ENCODE measurements at places on chromosomes 11 and 22.

- no peak for DNase-seq
These were observed 5.2 kb downstream of the SLC15A3 start for GRCh38 chr11:60946601-60947264.

DNA sequence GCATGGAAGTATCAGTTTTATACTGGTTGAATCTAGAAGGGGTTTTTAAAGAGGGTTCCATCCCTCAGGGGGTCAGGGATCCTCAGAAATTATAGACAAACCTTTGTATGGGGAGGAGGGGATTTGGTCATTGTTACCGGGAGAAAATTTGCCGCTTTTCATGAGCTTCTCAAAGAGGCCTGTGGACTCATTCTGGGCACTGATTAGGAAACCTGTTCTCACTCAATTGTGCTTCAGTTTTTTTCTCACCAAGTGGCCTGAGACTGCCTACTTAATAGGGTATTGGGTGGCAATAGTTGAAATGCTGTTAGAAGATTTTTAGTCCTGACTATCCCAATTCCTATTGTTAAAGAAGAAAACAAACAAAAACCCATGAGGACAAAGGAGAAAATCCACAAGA is 14.0 kb downstream of the MPEG1 start:
- DNase-seq, result no peak

DNA sequence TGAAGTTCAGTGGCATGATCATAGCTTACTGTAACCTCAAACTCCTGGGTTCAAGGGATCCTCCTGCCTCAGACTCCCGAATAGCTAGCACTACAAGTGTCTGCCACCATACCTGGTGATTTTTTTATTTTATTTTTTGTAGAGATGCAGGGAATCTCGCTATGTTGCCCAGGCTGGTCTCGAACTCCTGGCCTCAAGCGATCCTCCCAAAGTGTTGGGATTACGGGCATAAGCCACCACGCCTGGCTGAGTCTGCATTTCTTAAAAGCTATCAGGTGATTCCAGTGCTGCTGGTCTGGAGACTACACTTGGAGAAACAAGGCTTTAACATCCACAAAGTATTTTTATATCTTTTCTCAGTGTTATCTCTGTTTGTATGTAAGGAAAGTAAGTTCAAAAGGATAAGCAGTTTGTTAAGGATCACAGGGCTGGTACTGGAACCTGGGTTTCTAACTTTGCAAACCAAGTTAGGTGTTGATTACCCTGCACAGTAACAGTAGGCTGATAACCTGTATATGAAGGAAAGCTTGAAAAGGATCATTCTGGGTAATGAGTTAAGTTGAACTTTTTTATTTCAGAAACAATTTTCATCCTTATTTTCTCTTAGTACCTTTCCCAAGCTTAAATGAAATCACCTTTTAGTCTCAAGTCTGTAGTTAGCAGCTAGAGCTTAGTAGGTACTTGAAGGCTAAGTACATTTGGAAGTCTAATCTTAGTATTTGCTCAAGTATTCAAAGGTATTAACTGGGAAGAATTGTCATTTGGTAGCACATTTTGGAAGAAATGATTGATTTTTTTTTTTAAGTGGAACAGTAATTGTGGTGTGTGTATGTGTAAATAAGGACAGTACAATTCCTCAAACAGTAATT is 12.5 kb downstream of the ACER3 start:
- no peak for DNase-seq

DNA sequence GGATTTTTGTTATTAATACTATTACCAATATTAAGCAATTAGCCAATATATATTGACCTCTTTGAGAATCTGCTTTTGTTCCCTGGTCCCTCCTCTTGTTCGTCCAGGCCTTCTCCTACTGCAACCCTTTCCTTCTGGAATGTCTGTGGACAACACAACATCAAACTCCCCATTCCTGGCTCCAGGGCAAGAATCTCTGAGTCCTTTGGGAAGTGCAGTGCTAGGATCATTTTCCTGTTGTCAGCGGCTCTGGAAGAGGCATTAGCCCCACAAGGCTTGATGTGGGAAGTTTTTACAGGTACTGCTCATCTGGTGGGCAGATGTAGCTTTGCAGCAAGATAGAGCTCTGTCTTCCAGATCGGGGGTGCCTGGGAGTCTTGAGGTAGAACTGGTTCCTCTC is 74.3 kb downstream of the RPUSD4 start:
- DNase-seq, result no peak

- no peak for DNase-seq
These were observed 47.4 kb downstream of the PKNOX2 start for GRCh38 chr11:125211948-125212340.

DNA sequence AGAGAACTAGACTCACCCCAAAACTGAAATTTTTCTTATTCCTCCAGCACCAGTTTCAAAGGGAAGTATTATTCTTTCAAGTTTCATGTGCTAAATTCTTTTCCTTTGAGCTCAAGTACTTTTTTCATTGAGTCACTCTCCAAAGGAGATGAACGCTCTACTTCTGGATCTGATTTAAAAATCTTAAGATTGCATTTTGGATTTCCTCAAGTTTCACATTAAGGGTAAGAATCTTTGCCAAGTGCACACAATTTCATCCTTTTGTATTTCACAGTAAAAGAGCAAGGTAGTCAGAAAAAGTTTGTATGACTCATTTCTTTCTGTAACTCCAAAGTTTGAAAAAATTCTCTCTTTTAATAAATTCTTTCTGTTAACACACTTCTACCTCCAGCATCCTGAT is 435.5 kb downstream of the RAB38 start:
- peak; percentile 1 for DNase-seq

DNA sequence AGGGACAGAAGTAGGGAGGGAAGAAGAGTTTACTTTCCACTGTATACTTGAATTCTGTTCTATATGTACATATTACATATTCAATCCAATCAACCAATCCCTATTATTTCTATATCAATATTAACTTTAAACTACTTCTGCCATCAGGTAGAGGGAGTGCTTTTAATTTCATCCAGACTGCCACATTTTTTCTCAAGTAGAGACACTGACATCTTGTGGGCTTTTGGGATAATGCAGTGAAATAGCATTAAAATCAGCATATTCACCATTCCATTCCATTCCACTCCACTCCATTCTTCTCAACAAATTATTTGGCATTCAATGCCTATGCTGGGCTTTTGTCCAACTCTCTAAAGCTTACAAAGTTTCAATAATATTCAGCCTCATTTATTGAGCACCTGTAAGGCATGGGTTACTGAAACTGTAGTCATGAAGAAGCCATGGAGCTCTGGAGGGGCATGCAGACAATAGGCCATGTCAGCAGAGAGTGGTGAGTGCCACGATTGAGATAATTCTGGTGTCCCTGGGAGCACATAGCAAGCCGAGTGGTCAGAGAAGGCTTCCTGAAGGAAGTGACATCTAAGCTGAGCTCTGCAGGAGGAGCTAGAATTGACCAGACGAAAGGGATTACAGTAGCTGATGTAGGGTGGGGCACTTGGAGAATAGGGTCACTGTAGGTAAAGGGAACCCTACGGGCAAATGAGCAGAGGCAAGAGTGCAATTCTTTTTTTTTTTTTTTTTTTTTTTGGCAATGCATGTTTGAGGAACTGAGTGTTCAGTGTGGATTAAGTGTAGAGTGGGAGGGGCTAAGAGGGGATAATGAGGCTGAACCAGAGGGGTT is 12.8 kb upstream of the CLPB start:
- DNase-seq, result peak; percentile 69

DNA sequence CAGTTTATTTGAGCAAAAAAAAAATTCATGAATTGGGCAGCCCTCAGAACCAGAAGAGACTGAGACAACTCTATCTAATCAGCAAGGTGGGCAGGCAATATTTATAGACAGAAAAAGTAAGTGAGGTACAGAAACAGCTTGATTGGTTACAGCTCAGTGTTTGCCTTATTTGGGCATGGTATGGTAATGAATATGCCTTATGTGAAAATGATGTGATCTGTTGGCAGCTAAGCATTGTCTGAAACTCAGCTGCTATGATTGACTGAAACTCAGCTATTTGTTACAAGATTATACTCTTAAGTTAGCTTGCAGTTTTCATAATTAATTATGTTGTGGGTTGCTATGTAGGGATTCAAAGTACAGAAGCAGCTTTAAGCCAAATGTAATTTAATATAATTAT is 127.6 kb downstream of the CNTN5 start:
- no peak for DNase-seq

GRCh38 chr11:78030429-78031325 is 7.6 kb upstream of the KCTD14 start:
- peak; percentile 50 for DNase-seq

All from IMR-90 (cell line).